ENCODE measurements at places on chromosomes 11 and 22.
A peak's percentile ranks its signal among the peaks of the same experiment; 100 is the strongest.

DNA sequence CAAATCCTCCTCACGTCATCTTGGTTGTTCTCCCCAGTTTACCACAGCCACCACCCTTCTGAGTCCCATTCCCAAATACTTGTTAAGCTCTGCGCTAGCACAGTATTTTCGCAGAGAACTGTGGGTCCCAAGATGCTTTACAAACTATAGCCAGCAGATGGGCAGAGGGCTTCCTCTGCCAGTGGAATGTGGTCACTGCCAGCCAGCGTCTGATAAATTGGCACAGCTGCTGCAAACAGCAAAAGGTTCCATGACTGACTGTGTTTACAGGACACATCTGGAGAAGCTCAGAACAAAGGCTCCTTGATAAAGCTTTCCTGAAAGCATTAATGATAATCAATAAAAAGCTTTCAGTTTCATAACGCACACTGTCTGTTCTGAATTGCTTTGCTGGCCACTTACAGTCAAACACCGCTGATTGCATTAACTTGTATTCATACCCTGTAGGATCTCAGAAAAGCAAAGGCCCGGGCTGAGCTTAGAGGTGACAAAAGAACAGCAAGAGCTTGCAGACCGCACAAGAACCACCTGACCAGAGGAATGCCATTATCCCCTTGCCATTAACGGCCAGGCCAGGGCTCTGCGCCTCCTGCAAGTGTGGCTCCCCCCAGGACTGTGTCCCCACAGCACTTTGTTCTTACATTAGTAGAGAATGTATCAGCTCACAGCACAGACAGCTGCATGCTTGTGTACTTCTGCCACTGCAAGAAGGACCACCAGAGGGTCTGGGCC lies 120.6 kb downstream of the MICAL3 start:
- DNase-seq: no peak

DNA sequence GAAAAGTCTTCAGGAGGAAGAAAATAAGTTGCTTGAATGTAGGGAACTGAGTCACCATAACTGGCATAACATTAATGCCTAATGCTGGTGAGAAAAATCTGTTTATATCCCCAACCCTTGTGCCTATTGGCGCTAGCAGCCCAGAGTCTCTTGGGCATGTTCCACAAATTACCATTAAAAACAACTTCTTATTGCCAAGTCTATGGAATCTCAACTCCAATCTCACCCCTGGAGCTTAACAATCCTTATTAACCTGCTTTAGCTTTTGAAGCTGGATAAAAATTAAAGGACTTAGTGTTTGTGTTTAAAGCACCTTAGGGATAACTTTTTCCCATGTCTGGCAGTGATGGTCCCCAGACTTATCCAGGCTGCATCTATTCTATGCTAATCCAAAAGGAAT lies 143.0 kb downstream of the APIP start:
- no peak for DNase-seq

DNA sequence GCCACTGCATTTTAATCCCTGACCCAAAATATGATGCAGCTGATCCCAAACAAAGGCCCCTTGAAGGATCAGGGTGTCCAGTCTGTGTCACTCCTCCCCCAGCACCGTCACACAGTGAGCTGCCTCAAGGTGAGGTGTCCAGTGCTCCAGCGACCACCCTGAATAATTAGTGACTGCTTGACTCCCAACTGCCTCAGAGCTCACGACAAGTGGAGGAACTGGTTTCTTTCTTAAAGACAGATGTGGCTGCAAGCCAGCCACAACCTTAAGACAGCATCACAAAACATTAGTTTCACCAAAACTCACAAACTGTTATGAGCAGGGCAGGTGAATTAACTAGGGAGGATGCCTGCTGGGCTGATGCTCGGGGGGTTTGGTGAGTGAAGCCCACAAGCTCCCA lies 74.6 kb downstream of the PIWIL3 start:
- DNase-seq: no peak

DNA sequence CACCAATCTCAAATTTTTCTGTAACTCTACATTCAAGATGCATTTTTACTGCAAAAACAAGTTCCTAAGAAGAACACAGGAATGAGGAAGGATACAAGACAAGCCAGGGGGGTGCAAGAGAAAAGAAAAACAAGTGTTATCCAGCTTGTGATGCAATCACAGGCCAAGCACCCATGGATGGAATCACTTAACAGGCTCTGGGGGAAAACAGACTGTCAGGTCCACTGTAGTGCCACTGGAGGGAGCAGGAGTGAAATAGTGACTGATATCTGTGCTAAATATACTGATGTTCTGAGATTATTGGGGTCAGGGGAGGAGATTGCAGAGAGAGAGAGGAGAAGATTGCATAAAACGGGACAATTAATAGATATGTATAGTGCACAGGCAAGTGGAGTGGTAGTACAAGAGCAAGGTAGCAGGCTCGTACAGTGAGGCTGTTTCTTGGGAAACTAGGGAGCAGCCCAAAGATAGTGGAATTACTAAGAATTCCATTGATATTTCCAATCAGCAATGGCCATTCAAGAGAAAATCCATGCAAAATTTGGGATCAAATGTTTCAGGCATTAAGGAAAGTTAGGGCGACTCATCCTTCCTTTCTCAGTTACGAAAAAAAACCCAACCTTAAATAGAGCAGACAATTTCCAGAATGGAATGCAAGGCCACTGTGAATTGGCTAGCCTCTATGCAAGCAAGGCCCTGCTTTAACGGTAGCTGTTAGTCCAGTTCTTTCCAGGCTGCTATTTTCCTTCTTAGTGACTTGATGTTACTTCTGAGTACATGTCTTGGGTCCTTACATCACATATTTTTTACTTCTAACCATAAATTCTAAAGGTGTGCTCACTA lies 52.2 kb upstream of the CEP126 start:
- DNase-seq: peak; percentile 84

GRCh38 chr22:41968601-41969000 lies 642 bp upstream of the SEPTIN3 start:
- no peak for DNase-seq

- no peak for DNase-seq
Observed at GRCh38 chr11:11411401-11411985, 58.4 kb upstream of the CSNK2A3 start.

GRCh38 chr22:45529971-45530575 lies 27.4 kb downstream of the FBLN1 start:
- no peak for DNase-seq

- no peak for DNase-seq
Observed at GRCh38 chr22:22200569-22201184, 43.9 kb upstream of the VPREB1 start.

GRCh38 chr11:12704049-12704448 lies 29.8 kb downstream of the TEAD1 start:
- peak; percentile 75 for DNase-seq

GRCh38 chr22:40137132-40137531 lies 40.6 kb upstream of the TNRC6B start:
- DNase-seq: no peak

DNA sequence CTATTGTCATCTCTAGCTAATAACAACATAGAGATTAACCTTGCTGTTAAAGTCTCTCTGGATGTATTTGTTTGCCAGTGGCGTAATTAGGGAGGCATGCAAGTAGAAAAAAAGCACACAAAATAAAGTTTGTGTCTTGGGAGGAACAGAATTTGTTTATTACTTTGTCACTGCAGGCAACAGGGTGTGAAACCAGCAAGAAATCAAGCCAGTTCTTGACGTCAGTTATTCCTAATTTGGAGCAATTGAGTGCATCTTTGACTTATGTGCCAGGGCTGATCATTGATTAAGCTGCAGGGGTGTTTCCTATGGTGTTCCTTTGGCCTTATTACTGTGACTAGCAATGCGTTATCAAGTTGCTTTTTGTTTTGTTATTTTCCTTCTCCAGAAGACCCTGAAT lies 751.0 kb downstream of the KCNA4 start:
- DNase-seq: no peak

GRCh38 chr11:121580154-121580553 lies 127.4 kb upstream of the SORL1-AS1 start:
- DNase-seq: no peak

DNA sequence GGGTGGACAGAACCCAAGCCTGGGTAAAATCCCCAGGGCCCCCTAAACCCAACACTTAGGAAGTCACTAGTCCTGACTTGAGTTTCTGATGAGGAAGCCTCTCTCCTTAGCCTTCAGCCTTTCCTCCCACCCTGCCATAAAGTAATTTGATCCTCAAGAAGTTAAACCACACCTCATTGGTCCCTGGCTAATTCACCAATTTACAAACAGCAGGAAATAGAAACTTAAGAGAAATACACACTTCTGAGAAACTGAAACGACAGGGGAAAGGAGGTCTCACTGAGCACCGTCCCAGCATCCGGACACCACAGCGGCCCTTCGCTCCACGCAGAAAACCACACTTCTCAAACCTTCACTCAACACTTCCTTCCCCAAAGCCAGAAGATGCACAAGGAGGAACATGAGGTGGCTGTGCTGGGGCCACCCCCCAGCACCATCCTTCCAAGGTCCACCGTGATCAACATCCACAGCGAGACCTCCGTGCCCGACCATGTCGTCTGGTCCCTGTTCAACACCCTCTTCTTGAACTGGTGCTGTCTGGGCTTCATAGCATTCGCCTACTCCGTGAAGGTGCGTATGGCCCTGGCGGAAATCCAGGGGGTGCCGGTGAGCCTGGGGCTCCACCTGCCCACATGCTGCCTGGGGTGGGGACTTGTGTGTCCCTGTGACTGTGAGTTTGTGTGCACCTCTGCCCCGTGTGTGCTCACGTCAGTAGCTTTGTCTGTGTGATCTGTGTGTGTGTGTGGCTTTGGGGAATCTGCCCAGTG lies at the start of gene IFITM1:
Gene IFITM1, plus strand, starts transcription at position 254 of the 767 bp plus-strand sequence. Its CDS starts 131 bp downstream, at position 385.
- no peak for DNase-seq

DNA sequence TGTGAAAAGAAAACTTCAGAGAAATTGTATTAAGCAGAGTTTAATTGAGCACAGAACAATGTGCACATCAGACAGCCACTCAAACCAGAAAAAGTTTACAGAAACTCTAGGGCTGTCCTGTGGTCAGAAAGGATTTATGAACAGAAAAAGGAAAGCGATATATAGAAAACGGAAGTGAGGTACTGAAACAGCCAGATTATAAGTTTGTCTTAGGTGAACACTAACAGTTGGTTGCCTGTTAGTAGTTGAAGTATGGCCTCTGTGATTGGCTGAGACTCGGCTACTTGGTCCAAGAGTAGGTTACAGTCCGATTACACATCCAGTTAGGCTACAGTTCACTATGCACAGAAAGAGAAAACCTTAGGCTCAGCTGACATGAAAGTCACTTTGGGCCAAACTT lies 1232.5 kb upstream of the RAG2 start:
- no peak for DNase-seq

- DNase-seq: no peak
Observed at GRCh38 chr11:117410861-117411710, 83.4 kb downstream of the CEP164 start.

DNA sequence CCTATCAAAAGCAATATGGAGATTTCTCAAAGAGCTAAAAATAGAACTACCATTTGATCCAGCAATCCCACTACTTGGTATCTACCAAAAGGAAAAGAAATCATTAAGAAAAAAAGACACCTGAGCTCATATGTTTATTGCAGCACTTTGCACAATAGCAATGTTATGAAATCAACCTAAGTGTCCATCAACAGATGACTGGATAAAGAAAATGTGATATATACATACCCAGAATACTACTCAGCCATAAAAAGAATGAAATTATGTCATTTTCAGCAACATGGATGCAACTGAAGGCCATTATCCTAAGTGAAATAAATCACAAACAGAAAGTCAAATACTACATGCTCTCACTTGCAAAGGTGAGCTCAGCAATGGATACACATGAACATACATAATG lies 1565.5 kb upstream of the RAG2 start:
- DNase-seq: no peak

- DNase-seq: no peak
Observed at GRCh38 chr11:134373591-134374052, 38.4 kb downstream of the B3GAT1 start.

GRCh38 chr11:114115451-114115928 lies 56.0 kb downstream of the ZBTB16 start:
- DNase-seq: no peak

- no peak for DNase-seq
Observed at GRCh38 chr11:78046486-78046854, 17.2 kb upstream of the THRSP start.

- DNase-seq: no peak
Observed at GRCh38 chr11:65616575-65617001, 1.0 kb downstream of the PCNX3 start.

DNA sequence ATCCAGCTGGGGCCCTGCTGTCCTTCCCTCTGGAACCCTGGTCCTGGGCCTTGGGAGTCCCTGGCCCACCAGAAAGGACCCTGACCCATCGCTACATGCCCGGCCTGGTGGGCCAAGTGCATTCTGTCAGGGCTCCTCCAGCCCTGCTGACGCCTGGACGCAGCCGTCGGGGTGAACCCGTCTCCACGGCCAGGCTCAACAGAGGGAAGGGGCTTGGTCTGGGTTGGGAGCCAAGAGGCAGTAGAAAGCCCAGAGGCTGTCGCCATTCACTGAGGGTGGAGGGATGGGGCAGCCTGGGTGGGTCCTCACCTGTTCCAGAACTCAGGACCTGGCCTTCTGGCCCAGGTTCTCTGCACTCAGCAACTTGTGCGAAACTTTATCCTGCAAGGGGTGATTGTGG lies 39.0 kb downstream of the TOLLIP start:
- no peak for DNase-seq

DNA sequence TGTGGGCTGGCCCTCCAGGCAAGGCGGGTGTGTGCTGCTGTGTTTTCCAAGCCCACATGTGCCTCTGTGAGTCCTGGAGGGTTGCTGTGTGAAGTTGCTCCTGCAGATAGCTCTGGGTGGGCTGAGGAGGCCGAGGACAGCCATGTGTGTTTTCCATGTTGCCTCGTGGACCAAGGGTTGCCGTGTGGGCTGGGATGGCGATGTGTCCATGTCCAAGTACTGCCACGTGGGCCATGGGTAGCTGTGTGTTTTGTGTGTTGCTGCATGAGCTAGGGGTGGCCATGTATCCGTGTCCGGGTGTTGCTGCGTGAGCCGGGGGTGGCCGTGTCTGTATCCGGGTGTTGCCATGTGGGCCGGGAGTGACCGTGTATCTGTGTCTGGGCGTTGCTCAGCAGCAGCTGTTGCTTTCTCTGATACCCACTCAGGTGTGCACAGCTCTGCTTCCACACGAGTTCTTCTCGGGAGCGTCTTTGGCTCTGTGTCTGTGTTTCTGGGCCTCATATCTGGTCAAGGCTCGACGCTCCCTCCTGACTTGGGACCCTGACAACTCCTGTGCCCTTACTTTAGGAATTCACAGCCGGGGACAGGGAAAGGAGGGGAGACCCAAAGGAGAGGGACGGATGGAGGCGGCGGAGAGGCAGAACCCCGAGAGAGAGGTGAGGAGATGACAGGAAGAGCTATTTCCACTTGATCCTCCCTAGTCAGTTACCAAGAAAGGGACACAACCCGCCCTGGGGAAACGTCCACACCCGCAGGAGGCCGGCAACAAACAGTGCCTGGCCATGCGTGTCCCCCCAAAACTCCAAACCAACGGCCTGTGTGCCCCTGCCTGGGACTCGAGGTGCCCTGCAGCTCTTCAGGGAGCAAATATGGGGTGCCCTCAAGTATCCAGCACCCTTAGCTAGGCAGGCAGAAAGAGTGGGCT lies 83.1 kb downstream of the PHF21B start:
- DNase-seq: no peak

All from brain microvascular endothelial cell (primary cell).